ENCODE measurements at places on chromosomes 7 and 10.

GRCh38 chr7:22944510-22944909, 69.4 kb downstream of the HYCC1 start:
- no peak for DNase-seq

- DNase-seq = no peak
Observed at GRCh38 chr10:24152270-24152669, 56.7 kb upstream of the KIAA1217 start.

DNA sequence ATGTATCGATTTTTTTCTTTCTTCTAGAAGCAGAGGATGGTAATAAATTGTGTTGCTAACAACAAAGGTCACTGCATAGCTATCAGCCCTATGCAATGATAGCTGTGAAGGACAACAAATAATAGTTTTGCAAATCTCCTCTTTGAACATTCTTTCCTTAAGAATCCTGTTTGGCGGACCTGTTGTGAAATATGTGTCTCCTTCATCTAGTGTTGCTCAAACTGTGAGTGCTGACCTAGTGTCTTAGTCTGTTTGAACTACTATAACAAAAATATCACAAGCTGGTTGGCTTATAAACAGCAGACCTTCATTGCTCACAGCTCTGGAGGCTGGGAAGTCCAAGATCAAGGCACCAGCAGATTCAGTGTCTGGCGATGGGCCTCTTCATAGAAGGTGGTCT, 53.7 kb downstream of the CAV1 start:
- DNase-seq = no peak

DNA sequence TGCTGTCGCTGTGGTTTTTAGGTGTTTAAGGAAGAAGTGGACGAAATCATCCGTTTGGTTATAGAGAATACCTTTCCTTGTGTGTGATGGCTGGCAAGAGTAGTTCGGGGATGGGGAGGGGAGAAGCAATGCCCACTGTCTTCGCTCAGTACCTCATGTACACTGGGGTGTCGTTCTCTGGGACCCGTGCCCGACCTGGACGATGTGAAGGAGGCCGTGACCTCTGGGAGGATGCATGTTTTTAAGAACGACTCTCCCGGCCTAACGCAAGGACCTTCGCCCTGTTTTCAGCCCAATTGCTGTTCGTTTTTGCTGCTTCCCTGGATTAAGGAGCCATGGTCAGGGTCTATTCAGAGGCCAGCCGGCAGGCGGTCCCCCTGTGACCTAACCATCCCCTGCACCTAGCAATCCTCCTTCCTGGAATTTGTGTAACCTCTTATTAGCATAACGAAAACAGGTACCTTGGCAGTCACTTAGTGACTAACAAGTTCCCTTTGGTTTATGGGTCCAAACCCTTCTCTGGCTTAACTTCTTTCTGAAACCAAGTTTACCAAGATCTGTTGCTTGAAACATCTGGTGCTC, 1.3 kb downstream of the NFE2L3 start:
- DNase-seq = no peak

GRCh38 chr7:51238981-51239495, 77.6 kb downstream of the COBL start:
- DNase-seq = no peak

DNA sequence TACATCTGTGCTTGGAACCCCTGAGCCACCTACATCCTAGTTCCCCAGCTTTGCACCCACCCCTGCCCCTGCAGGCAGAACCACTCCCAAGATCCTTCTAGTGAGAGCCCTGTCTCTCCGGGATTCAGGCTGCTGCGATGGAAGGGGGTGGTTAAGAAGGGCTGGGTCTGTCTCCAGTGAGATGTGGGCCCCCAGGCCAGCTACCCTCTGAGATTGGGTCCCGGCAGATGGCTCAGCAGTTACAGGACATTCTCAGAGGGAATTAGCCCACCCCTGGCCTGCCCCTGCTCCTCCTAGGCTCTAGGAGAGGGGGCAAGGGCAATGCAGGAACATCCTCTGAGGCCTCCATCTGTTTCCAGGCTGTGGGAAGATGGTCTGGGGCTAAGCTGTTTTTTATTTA, 27.7 kb downstream of the SLC29A3 start:
- DNase-seq = no peak

- DNase-seq = no peak
Observed at GRCh38 chr7:73717025-73717807, 2.3 kb downstream of the STX1A start.

- peak; percentile 67 for DNase-seq
Observed at GRCh38 chr7:5661942-5662341, 119.5 kb downstream of the RNF216 start.

- peak; percentile 21 for DNase-seq
Observed at GRCh38 chr10:48390933-48391845, 84.7 kb downstream of the MAPK8 start.

GRCh38 chr10:95755511-95756004, 405 bp upstream of the ENTPD1 start:
- DNase-seq = no peak

DNA sequence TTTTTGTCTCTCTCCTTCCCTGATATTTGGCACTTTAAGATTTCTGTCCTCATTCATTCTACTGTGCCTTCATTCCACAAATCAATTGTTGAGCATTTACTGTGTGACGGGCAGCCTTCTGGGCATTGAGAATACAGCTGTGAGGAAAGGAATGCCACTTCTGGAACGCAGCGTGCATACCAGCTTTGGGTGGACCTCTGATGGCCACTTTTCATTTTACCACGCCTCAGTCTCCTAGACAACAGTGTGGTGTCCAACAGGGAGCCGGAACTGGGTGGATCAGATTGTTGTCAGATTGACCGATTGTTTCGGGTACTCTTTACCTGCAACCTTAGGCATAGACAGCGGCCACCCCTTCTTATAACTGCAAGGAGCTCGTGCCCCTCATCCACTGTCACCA, 222.7 kb upstream of the DPP6 start:
- no peak for DNase-seq

- peak; percentile 51 for DNase-seq
Observed at GRCh38 chr10:117217196-117217761, 20.0 kb downstream of the KCNK18 start.

DNA sequence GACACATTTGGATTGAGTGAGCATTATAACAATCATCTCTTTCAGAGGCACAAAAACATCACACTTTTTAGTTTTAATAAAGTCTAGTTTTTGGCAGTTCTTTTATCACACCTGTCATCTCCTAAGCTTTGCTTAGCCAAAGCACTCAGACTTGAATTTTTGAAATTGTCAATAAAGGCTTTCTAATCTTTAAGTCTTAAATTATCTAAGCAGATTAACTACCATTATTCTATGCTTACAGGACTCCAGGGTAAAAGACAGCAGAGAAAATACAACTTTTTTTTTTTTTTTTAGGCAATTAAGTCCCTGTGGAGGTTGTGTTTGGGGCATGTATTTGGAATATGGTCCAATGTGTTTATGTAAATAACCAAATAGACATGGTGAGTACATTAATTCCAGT, 17.6 kb upstream of the DLX6 start:
- no peak for DNase-seq

- no peak for DNase-seq
Observed at GRCh38 chr7:91759205-91759863, 121.2 kb downstream of the MTERF1 start.

DNA sequence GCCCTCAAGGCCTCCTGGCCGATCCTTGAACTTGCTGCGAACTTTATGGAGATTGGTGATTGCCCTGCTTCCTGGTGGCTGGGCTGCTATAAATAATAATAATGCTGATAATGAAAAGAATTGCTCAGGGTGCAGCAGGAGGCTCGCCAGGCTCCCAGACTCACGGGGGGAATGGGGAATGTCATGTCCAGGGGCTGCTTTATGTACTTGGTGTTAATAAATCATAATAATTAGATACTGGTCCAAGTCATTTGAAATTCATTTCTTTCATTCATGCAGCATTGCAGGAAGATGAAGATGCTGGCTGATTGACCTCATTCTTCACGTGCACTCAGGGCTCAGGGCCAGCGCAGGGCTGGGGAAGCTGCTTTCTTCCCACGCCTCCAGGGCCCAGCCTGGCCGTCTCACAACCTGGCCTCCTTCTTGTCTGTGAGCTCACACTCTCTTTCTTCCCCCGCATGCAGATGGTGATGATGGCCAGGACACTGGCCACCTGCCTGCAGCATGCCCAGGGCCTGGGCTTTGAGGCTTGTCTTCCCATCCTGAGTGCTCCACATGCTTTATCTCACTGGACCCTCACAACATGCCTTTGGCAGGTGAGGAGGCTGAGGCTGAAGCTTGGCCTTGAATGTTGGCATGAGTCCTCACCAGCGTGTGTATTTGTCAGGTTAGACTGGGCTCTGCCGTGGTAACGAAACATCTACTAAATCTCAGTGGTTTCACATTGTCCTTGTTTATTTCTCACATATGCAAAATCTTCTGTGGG, 138.4 kb upstream of the TNS3 start:
- no peak for DNase-seq

DNA sequence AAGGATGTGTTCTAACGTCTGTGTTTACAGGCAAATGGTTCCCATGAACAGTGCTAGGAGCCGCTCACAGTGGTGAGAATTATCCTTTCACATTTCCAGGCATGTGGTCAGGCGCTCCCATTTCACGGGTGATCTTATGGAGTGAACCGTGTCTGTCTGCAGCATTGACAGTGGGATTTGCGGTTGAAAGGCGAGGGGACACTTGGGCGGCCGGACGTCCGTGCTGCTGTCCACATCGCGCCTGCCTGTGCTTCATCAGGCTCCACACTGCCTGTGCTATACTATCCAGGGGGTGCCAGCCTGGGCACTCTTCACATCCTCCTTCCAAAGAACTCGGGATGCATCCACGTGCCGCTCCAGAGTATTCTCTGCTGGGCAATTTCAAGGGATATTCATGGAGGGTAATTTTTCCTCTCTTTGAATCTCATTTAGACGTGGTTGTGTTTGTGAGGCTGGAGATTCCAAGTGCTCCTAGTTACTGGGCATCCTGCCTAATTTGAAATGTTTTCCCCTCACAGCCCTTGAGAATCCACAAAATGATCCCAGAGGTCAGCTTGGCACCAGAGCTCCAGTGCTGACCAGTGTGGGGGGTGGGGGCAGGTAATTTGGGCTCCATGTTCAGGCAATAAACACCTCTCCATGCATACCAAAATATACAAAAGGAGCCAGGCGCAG, 61.9 kb upstream of the EBF3 start:
- DNase-seq = no peak

DNA sequence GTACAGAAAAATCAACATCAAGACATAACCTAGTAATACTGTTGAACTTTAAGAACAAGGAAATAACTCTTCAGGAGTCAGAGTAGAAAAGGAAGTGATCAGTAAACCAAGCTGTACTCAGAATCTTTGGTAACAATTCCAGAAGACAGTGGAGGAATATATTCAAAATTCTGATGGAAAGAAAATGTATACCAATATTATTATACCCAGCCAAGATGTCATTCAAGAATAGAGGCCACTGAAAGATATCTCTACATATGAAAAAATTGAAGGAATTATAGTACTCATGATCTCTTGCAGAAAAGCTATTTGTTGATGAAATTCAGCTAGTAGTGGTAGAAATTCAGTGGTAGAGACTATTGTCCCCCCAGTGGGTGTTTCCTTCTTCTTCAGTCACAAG, 182.6 kb upstream of the ZMIZ1 start:
- DNase-seq = no peak

GRCh38 chr10:112827086-112827485, 123.0 kb upstream of the TCF7L2 start:
- no peak for DNase-seq

DNA sequence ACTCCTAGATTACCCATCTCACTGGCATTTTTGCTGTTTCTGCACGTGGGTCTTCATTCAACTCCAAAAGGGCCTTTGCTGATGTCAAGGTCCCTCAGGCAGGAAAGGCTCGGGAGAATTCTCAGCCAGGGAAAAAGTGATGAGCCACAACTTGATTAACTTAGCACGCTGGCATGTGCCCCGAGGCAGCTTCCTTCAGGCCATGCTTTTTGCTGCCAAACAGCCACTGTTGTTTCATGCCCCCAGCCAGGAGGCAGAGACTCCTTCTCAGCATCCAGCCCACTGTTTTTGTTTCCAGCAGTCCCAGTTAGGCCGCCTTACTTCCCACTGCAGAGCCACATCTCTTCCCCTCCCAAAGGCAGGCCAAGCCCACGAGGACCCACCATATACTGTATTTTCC, 266.5 kb upstream of the YAE1 start:
- no peak for DNase-seq

- peak; percentile 74 for DNase-seq
Observed at GRCh38 chr10:77593771-77594470, 43.7 kb downstream of the KCNMA1 start.

GRCh38 chr10:80945264-80945880, 407.7 kb downstream of the SH2D4B start:
- DNase-seq = no peak

GRCh38 chr10:42768581-42769152, 13.9 kb upstream of the BMS1 start:
- no peak for DNase-seq

GRCh38 chr7:79520543-79520942, 67.1 kb upstream of the MAGI2 start:
- DNase-seq = no peak

- no peak for DNase-seq
Observed at GRCh38 chr7:1912593-1913465, 242.8 kb downstream of the ELFN1 start.

- no peak for DNase-seq
Observed at GRCh38 chr10:108852211-108852610, 1071.1 kb downstream of the XPNPEP1 start.

GRCh38 chr7:156466955-156467625, 173.5 kb upstream of the RNF32 start:
- no peak for DNase-seq

- DNase-seq = no peak
Observed at GRCh38 chr10:71918992-71919391, 45.2 kb upstream of the CHST3 start.

DNA sequence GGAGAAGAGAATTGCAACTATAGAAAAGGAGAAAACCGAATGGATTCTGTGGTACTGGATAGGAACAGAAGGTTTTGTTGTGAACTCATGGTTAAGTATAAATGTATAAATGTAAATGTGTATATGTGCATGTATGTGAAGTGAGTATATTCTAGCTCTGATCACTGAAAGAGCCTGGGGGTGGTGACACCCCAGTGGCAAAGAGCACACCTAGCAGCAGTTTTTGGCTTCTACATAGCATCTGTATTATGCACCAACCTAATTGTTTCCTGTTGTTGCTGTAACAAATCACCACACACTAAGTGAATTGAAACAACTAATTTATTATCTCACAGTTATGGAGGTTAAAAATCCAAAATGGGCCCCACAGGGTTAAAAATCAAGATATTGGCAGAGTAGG, 455.4 kb downstream of the RPS24 start:
- no peak for DNase-seq

- DNase-seq = no peak
Observed at GRCh38 chr7:138662991-138663320, 38.2 kb downstream of the SVOPL start.

All from Kasumi-1 (cell line).